ENCODE measurements at places on chromosomes 7 and 10.

DNA sequence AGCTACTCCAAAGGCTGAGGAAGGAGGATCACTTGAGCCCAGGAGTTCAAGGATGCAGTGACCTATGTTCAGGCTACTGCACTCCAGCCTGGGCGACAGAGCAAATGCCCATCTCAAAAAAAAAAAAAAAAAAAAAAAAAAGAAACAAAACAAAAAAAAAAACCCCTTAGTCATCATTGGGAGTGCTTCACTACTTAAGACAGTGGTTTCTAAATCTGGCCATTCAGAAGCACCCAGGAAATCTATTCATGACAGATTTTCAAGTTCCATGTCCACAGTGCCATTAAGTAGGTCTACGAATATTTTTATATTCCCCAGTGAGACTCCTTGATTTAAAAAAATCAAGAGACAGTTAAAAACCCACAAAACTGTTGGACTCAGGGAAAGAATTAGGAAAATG, 182.9 kb downstream of the PIP4K2A start:
- DNase-seq, result no peak

- DNase-seq, result no peak
These were observed 26.1 kb upstream of the ACTR3B start for GRCh38 chr7:152733286-152733934.

DNA sequence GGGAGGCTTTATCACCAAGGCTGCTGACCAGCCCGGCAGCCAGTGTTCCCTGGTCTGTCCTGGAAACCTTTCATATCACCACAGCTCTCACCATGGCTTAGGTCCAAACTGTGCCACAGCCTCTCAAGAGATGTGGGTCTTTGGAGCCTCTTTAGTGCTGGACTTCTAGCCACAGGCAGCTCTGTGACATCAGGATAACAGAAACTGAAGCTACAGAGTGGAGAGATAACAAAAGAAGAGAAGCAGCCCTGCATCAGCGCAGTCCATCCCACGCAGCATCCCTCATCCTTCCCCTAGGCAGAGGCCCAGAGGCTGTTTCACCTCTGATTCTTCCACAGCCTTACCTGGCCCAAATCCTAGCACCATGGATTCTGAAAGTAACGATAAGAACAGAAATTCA, 187.9 kb upstream of the KMT2E start:
- DNase-seq, result no peak

- DNase-seq, result no peak
These were observed 190.1 kb downstream of the SUGCT start for GRCh38 chr7:40324914-40325313.

DNA sequence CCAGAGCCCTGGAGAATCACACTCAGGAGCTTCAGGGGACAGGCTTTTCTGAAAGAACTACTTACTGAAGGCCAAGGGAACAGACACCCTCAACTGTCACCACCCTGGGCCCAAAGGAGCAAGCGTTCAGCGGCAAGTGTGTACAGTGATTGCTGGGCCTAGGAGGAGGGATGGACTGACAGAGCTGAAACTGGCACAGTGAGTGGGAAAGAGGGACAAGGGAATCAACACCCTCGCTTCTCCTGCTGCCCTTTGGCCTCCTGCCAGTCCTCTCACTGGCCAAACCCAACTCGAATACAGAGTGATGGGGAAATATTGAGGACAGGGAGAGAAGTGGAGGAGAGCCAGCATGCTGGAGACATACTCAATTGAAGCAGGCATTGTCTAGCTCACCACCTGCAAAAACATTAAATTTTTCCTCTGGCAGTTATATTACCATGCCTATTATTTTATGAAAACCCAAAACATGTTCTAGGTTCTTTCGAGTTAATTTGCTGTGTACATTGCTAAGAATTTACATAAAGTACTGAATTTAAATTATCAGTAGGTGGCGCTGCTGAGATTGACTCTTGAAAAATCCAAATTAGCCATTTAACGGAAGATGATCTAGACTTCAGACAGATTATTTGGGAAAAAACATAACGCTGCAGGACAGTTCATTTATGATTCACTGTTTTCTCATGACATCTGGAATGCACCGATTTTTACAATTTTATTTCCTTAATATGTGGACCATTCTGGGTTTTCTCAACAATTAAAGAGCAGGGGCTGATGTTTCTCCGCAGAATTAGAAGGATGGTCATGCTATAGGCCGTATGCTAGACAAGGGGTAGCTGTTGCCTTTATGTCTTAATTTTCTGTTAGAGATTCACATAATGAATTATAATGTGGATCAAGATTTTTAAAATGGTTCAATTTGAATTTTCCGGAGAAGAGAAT, 14.7 kb upstream of the TMEM236 start:
- no peak for DNase-seq

GRCh38 chr7:39272111-39272510, 294.1 kb upstream of the YAE1 start:
- no peak for DNase-seq

DNA sequence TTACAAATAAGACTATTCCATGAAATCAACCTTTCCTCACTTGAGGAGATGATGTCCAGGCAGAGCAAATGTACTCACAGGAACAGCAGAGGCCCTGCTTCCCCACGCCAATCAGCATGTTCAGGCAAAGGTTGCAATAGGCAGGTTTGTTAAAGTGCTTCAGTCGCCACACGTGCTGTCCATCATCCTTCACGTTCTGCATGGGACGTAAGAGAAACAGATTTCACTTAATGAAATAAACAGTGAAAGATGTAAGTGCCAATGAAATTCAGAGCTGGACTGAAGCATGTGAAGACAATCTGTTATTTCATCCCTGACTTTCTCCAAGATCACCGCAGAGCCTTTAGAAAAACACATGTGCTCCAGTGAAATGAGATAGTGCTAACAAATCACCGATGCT, 217.4 kb downstream of the DGKB start:
- no peak for DNase-seq

DNA sequence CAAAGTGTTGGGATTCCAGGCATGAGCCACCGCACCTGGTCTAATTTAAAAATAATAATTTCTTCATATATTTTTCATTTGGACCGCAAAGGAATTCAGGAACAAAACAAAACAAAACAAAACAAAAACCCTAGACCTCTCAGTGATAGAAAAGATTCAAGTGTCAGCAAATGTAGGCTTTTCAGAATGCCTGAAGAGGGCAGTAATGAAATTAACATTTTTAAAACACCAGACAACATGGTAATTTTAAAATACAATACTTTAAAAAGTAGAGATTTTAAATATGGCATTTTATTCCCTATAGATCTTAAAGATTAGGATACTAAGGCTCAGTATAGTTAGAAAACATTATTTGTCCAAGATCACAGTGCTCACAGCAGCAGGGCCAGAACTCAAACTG, 36.6 kb downstream of the DNMBP start:
- no peak for DNase-seq

GRCh38 chr7:2507917-2508306, 11.7 kb upstream of the LFNG start:
- DNase-seq, result no peak

- no peak for DNase-seq
These were observed 18.9 kb upstream of the PRKAR2B start for GRCh38 chr7:107025449-107026103.

- DNase-seq, result no peak
These were observed at the start of gene NRP1 for GRCh38 chr10:33334153-33334804. TSS of gene NRP1 (minus strand) at chr10:33334667. CDS start at chr10:33334382, 285 bp downstream.

- DNase-seq, result peak; percentile 38
These were observed 1.4 kb downstream of the HECW1 start for GRCh38 chr7:43113622-43114457.

Measured in left hindlimb (tissue), 1 donor.